SK-N-DZ (cell line): ENCODE measurements at places on chromosomes 4 and X.

DNA sequence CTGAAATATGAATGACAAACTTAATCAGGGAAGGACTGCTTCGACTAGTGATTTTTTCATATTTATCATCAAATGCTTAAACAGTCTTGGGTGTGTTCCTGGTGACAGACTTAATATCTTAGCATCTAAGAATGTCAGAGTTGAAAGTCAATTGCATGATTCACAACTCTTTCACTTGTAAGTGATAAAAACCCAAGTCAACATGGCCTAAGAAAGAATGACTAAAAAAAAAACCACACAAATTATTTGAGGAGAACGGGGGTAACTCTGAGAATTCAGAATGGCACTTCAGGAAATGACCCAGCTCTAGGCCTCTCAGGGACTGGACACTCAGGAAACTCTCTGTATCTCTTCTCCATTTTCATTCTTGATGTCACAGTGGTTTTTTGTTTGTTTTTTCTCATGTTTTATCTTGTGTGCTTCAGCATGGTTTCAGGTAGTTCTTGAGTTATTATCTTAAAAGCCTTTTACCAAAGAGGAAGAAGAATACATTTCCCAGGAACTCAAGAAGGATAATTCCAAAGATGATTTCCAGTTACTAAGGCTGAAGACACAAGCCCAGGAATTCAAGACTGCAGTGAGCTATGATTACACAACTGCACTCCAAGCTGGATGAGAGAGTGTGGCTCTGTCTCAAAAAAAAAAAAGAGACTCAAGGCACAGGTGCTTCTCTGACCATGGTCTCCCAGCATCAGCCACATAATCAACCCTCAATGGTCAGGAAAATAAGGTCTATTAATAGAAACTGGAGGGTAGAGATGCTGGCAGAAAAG, 1697.8 kb upstream of the IGFBP7 start:
- DNase-seq, result no peak

GRCh38 chrX:108165383-108166111, 74.0 kb downstream of the ATG4A start:
- peak; percentile 10 for DNase-seq

DNA sequence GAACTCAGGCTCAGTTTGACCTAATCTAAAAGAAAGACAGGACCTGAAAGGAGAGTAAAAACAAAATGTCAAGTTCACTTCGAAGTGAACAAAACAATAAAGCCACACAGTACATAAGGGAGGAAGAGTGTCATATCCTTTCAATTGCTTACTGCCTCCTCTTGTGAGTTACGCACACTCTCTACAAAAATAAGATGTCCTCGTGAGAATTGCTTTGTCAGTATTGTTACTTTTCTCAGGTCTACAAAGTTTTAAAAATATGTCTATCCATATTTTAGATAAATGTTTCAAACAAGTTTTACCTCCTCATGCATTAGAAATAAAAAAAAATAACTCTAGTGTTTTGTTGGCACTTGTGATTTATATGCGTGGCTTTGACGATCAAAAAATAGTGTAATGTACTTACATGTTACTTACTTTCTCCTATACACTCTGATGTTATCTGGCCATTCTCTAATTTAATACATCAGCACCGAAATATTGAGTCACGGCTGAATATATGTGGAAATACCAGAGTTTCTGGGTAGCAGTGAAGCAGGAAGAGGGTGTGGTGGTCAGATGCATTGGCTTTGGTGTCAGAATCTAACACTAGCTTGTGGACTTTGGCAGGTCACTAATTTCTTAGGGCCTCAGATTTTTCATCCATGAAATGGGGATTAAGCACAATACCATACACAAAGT, 8.1 kb upstream of the MRPL1 start:
- no peak for DNase-seq

- DNase-seq, result no peak
These were observed 518.2 kb upstream of the HTR2C start for GRCh38 chrX:114065577-114066223.

- DNase-seq, result no peak
These were observed 633.6 kb downstream of the SPRY1 start for GRCh38 chr4:124030147-124030546.

GRCh38 chrX:41240509-41240908, 93.5 kb upstream of the DDX3X start:
- DNase-seq, result no peak

DNA sequence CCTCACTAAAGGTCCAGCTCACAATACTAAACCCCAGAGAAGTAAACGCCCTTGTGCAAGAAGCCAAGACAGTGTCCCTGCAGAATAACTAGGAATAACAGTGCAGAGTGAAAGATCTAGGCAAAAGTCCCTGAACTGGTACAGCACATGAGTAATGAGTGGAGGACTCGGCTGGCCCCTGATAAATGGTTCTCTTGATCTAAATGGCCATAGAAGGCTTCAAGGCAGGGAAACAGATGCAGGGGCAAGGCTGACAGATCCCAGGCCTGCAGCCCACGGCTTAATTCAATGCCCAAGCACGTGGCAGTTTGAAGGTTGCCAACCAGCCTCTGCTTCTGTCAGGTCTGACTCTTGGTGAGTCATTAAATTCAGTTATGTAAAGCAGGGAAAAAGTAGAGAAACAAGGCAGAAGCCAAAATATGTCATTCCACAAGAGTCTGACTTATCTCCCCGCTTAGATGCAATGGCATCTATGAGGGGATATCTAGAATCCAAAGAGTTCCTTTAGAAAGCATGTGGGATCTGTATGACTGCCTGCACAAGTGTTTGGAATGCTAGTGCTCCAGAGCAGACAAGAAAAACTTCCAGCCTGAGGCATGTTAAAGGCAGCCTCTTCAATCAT, 121.3 kb downstream of the PRDM5 start:
- peak; percentile 86 for DNase-seq

DNA sequence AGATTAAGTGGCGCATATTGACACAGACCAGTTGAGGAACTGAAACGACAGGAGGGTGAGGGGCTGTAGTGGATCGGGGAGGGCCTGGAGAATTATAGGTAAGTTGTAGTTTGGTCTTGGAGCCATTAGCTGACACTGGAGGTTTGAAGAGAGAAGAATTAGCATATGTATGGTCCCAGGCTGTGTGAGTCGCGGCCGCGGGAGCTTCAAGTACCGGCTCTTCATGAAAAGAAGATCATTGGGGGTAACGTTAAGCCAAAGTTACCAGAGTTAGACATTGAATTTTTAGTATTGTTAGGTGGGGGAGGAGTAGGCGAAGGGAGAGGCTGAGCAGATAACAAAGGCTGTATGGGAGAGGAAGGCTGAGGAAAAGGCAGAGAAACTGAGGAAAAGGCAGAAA, 56.5 kb downstream of the ZNF674 start:
- no peak for DNase-seq

DNA sequence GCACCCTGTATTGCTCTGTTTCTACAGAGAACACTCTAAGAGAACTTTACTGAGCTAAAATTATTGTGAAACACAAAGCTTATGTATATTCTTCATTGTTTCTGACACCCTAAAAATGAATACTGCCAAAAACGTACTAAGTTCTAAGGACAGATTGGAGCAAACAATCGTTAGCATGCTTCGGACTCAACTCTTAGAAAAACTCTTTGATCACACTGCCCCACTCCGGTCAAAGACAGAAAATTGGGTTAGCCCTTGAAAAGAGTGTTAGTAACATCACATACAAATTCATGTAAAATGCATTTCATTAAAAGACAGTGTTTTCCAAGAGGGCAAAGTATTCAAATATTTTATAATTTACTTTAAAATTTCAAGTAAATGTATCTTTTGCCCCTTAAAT, 177.4 kb downstream of the DCHS2 start:
- no peak for DNase-seq

GRCh38 chr4:40954088-40954668, 204.4 kb downstream of the NSUN7 start:
- DNase-seq, result no peak

- DNase-seq, result peak; percentile 5
These were observed at the start of gene MTMR1 for GRCh38 chrX:150692831-150693724. TSS of gene MTMR1 (plus strand) at chrX:150693396. CDS start at chrX:150693531, 135 bp downstream.

- DNase-seq, result no peak
These were observed 176.3 kb downstream of the ENOX2 start for GRCh38 chrX:130726661-130727060.

- DNase-seq, result no peak
These were observed 32.9 kb upstream of the DIPK2B start for GRCh38 chrX:45233531-45233930.

DNA sequence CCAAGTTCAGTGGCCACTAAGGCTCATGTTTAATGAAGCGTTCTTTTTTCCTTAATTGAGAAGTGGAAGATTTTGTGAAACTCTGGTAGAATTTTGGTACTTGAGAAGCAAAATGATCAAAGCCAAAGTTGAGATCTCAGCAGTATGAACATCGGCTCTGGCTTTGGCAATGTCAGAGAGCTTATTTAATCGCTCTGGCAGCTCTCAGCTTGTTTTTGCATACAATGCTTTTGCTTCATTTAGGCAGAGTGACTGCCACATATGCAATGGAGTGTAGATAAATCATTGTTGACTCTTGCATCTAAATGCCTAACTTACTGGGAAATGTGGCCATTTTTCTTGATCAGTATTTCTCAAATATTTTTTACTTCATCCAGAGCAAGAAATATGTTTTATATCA, 135.7 kb downstream of the AASDH start:
- no peak for DNase-seq

DNA sequence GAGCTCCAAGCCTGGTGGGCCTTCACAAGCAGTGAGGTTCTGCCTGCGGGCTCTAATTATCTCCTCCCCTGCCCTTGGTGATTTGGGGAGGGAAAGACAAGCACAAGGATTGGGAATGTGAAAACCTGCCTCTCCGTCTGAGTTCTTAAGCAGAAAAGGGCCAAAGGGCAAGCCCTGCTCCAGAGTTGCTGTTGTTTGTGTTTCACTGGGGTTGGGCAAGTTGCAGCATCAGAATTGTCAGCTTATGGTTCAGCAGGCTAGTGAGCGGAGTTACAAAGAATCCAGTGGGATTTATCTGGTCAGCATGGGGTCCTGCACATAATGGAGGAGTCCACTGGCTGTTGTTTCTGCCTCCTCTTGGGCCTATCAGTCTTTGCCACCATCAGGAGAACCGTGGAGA, 60.5 kb downstream of the NHS start:
- DNase-seq, result no peak

DNA sequence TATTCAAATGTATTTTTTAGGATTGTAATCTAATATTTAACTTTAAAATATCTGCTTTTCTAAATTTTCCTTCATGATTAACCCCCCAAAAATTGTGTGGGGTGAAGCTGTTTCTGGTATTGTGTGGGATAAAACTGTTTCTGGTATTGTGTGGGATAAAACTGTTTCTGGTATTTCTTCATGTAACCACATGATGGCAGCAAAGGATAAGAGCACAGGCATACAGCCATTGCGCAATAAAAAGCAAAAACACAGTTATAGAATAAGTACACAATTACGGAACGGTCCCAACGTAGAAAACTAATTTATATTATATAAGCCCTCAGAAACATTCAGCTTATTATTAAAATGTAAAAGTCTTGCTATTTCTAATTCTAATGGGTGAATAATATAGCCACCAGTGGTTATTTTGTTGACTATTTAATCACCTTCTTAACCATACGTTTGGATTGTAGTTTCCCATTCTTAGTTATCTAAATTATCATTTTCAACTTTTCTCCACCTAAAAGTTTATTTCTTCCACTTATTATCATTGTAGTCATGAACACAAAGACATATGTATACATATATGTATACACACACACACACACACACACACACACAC, 333.9 kb upstream of the FSTL5 start:
- DNase-seq, result peak; percentile 19

- DNase-seq, result no peak
These were observed 108.0 kb upstream of the GRIA3 start for GRCh38 chrX:123075947-123076561.

DNA sequence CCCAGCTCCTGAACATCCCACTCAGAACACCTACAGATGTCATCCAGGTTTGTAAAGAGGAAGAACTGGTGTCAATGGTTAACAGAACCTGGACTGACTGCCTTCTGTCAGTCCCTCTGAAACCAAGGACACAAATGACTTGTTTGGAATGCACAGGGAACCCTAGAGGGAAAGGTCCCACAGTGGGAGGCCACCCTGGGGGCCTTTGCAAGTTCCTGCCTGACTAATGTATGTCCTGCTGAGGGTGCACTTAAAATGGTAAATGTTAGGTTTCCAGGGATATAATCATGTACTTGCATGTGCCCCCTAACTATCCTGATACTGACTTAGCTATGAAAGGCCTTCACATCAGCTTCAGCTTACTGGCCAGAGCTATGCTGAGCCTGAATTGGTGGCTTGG, 15.0 kb upstream of the XAGE2 start:
- no peak for DNase-seq

- DNase-seq, result no peak
These were observed 2.8 kb upstream of the PDLIM5 start for GRCh38 chr4:94448815-94449375.

DNA sequence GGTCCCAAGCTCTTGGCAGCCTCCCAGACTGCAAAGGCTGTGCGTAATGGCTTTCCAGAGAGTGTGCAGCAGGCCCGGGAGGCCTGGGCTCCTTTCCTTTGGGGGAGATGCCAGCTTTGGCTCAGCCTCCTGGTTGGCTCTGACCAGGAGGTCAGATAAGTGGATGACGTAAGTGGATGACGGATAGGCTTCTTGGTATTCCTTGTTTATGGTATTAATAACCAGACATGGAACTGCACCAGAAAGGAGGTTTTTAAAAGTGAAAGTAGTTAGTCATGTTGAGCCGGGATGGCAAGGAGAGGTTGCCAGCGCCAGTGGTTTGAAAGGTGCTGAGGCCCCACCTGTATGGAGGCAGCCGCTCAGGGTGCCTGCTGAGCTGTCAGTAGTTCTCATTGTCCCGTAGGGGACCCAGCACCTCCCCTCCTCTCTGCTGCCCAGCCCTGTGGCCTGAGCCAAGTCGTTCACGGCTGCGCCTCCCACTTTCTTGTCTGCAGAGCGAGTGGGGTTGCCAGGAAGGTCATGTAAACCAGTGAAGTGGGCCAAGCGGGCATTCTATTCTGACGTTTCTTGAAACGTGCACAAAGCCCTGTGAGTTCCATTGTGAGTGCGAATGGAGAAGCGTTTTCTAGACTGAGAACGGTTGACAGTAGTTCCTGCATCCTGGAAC, 28.7 kb upstream of the STOX2 start:
- DNase-seq, result no peak

GRCh38 chr4:89438102-89438831, 130.7 kb upstream of the GPRIN3 start:
- DNase-seq, result peak; percentile 79

DNA sequence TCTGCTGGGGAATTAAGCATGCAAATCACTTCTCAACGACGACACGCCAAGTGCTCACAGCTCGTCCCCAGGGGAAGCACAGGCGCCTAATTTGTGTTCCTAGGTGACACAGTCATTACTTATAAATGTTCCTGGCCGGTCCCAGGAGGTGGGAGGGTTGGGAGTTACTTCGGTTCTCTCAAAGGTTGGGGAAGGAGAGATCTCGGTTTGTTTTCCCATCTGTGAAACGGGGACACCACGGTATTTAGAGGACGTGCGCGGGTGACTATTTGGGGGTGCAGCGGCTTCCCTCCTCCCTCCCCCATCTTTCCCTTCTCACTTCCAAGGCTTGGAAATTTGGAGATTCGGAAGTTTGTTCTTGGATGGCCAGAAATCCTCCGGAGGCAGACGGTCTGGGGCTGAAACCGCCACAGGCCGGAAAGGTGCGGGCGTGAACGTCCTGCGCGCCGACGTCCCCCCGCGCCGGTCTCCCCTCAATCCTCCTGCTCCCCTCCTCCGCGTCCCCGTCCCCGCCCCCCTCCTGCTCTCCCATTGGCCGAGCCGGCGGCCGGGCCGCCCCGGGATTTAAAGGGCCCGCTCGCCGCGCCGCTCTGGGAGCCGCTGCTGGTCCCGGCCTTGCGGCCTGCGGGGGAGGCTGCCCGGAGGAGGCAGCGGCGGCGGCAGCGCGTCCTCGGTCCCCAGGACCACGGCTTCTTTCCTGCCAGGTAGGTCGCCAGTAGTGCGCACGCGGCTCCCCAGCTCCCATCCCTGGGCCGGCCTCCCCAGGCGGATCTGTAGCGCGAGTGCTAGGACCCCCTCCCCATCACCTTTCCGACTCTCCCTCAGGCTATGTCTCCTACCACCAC, at the start of gene PORCN:
Gene PORCN (plus strand): TSS at position 593 of the 845 bp plus-strand sequence. CDS start 829 bp downstream, outside the sequence.
- peak; percentile 47 for DNase-seq
